ENCODE measurements at places on chromosomes 6 and 20. TPM values are rescaled to one million over a fixed set of nuclear protein-coding genes. Genes with fewer than 3 reads are reported as not detected.

- DNase-seq, result no peak
Measured at GRCh38 chr6:18384621-18385020, 2.5 kb upstream of the RNF144B start.

NRN1 gene
- total RNA-seq, result 8.7 TPM

SLC32A1 gene
- total RNA-seq, result not detected

DNA sequence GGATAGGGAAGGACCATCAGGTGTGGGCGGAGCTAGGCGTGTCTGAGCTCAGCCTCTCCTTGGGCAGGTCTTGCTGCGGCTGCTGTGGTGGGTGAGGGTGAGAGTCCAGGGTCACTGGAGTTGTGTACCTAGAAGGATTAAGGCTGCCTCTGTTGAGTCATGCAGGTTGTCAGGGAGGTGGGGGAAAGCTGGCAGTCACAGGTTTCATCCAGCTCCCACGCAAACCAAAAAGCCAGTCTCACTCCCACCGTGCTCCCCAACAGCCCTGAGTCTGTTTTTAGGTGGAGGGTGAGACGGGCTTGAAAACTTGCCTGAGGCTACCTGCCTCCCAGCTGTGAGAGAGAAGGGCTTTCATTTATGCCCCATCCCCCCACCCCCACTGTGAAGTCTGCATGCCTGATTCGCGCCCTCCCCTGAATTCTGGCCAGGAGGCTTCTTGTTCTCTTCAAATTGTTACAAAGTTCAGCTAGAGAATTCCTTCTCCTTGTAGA, 161.5 kb downstream of the MYLK4 start:
- DNase-seq, result no peak

DNA sequence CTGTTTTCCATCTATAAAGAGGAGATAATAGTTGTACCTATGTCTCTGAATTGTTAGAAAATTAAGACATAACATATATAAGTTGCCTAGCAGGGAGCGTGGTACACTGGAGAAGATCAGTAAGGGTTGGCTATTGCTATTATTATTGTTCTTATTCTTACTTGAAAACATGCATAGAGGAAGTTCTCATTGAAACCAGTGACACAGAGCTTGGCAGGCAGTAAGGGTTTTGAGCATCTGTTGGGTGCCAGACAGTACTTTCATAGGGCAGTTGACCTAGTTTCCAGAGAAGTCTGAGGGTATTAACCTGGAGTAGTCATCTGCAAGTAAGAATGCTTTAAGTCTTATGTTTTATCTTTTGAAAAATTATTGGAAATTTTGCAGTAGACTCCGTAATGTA, 13.3 kb upstream of the SGK1 start:
- DNase-seq, result no peak
